ENCODE measurements at places on chromosomes 4 and X.

DNA sequence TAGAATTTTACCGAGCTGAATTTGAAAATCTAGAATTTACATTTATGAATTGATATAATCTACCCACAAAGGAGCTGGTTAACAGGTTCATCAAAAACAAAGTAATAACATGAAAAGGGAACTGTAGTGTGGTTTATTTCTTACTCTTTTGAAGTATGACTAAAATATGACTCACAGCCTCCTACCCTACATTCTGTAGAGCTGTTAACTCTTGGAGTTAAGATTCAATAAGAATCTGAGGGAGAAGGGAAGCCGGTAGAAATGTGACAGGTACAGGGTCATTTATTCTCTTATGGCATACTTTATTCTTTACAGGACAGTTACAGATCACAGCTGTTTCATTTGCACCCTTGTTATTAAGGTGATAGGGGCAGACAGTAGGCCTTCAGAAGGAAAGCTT lies 132.2 kb upstream of the FAM47B start:
- DNase-seq, result no peak

- DNase-seq, result no peak
Observed at GRCh38 chr4:153383131-153383530, 38.6 kb downstream of the MND1 start.

- no peak for DNase-seq
Observed at GRCh38 chr4:13907255-13907751, 279.8 kb upstream of the BOD1L1 start.

DNA sequence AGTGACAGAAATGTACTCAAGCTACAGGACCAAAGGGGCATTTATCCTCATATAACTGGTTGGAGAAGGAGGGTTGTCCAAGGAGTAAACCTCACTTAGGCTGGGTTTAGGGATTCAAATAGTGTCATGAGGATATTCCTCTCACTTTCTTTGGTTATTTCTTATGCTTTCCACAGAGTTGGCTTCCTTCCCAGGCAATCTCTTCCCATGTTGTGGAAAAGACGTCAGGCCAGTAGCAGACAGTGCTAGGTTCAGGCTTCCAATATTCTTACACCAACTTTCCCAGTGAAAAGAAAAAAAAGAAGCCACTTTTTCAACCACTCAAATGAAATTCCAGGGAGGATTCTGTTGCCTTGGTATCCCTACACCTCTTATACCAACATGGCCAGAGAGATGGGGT lies 653.0 kb downstream of the C4orf33 start:
- no peak for DNase-seq

DNA sequence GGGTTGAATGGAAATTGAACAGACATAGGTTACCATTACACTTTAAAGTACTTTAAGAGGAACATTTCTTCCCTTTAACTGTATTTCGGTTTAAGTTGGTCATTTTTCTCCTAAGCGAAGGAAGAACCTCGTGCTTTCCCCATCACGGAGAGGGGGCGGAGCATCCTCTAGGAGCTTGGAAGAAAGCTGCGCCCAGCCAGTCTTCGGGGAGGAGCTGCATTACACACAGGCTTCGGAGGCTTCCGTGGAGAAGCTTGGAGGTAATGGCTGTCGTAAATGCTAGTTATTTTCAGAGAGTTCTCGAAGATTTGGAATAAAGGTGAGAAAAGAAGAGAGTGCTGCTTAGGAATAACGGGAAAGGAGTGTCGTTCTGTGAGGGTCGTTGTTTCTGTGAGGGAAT lies at the start of gene PWWP3B:
Gene PWWP3B, plus strand, starts transcription at position 199 of the 400 bp plus-strand sequence. CDS start 37,128 bp downstream, outside the sequence.
- no peak for DNase-seq

GRCh38 chrX:39777623-39778025 lies 320.1 kb downstream of the BCOR start:
- no peak for DNase-seq

- peak; percentile 16 for DNase-seq
Observed at GRCh38 chr4:108830509-108831244, 67.8 kb upstream of the ETNPPL start.

DNA sequence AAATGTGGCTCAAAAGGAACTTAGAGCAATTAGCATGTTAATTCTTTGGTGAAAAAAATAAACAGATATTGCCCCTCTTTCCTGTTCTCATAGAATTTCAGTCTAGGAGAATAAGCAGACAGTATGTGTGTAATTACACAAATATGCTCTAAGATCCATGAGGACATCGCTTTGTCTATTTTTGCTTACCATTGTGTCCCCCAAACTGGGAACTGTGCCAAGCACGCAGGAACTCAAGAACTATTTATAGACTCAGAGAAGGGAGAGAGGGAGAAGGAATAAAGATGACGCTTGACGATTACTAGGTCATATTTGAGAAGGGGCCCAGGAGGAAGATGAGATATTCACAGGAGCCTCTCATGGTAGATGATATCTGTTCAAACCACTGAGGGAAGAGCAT lies 692.6 kb downstream of the RAB28 start:
- DNase-seq, result no peak

GRCh38 chrX:83511208-83511607 lies 3.1 kb downstream of the POU3F4 start:
- DNase-seq, result no peak

DNA sequence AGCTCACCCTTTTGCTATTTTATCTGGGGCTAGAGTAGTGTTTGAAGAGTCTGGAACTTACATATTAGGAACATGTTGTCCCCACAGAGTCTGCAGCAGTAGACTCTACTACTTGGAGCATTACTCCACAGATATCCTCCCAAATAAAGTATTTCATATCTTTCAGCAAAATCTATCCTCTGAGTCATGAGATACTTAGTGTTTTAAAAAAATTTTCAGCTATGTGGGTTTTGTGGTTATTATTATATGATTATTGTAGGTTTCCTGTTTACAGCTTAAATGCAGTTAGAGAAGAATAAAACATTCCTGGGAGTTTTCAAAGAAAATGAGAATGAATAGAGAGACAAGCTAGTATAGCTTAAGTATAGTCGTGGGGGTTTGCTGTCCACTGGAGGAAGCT lies 30.9 kb downstream of the PAGE2 start:
- DNase-seq, result peak; percentile 28

- DNase-seq, result no peak
Observed at GRCh38 chr4:150078579-150079080, 385 bp downstream of the DCLK2 start.

GRCh38 chr4:173913496-173913895 lies 370.0 kb downstream of the FBXO8 start:
- no peak for DNase-seq

GRCh38 chr4:146674829-146675570 lies 36.3 kb downstream of the POU4F2 start:
- DNase-seq, result no peak

- DNase-seq, result no peak
Observed at GRCh38 chrX:115895678-115896329, 274.7 kb upstream of the AGTR2 start.

DNA sequence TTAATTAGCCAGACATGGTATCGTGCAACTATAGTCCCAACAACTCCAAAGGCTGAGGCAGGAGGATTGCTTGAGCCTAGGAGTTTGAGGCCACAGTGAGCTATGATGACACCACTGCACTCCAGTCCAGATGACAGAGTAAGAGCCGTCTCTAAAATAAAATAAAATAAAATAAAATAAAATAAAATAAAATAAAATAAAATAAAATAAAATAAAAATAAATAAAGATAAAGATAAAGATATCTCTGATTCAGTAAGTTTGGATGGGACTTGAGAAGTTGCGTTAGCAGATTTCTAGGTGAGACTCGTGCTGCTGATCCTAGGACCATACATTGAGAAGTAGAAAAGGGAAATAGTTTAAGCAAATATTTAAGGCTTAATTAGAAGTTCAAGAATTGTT lies 254.8 kb upstream of the FAM241A start:
- DNase-seq, result no peak

DNA sequence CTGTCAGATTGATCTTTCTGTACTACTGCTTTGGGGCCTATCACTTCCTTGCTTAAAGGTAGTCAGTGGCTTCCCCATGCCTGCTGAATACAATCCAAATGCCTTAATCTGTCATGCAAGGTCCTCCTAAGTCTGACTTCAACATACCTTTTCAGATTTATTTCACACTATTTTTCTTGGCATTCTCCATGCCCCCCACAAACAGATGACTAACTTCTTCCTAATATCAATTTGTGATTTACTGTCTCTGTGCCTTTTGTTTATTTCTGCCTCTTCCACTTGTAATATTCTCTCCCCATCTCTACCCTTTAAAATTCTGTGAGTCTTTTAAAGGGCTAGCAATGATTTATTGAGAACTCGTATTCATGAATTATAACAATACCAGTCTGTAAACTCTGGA lies 41.8 kb downstream of the OCRL start:
- DNase-seq, result no peak

DNA sequence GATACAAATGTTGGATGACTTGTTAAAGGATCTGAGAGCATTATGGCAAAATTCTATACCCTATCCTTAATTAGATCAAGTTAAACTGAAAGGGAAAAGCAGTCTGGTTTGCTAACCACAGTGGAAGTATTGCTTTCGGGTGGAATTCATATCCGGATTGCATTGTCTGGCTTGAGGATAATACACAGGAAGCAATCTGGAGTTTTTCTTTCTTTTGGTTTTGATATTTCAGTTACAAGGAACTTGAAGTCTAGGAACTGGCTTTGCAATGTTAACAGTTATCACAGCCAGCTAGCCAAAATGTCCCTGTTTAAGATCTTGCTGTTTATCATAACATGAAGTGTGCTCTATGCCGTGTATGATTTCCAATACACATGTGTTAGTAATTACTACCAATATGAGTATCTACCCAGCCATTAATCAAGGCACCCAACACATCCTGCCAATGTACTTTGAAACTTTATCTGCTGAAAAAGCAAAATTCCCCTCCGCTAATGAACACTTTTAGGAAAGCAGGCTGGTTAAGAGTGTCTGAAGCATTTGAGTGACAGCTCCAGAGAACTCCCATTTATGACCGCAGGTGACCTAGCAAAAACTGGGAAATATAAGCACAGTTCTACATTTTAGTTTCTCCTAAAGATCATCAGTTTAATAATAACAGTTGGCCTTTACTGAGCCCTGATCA lies 146.4 kb downstream of the PALLD start:
- no peak for DNase-seq

DNA sequence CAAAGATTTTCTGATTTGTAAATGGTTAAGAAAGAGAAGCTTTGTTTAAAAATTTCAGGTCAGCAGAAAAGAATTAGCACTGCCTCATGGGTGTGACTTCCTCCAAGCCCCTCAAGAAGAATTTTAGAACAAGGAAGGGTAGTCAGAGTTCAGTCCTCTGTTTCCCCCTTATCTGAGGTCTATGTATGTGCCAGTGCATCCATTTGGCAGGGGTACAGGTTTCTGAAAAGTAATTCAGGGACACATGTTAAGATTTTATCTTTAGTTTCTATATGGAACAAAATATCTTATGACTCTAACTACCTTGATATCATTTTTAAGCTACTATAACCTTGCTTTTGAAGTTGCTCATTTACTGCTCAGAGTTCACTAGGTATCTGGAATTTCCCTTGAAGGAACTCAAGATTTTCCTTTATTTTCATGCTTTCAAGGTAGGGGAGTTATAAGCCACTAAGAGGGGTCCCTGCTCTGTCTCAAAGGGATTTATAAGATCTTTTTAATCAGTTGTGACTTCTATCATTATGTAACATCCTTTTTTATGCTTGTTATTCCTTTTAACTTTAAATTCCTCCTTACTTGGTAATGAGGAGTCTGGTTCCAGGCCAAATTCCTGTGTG lies 24.4 kb upstream of the PLK4 start:
- peak; percentile 54 for DNase-seq

GRCh38 chrX:23953908-23954269 lies 46.1 kb downstream of the CXorf58 start:
- DNase-seq, result peak; percentile 38

GRCh38 chr4:165208741-165209388 lies 1.5 kb downstream of the KLHL2 start:
- no peak for DNase-seq

GRCh38 chr4:113941836-113942235 lies 37.6 kb downstream of the ARSJ start:
- no peak for DNase-seq

DNA sequence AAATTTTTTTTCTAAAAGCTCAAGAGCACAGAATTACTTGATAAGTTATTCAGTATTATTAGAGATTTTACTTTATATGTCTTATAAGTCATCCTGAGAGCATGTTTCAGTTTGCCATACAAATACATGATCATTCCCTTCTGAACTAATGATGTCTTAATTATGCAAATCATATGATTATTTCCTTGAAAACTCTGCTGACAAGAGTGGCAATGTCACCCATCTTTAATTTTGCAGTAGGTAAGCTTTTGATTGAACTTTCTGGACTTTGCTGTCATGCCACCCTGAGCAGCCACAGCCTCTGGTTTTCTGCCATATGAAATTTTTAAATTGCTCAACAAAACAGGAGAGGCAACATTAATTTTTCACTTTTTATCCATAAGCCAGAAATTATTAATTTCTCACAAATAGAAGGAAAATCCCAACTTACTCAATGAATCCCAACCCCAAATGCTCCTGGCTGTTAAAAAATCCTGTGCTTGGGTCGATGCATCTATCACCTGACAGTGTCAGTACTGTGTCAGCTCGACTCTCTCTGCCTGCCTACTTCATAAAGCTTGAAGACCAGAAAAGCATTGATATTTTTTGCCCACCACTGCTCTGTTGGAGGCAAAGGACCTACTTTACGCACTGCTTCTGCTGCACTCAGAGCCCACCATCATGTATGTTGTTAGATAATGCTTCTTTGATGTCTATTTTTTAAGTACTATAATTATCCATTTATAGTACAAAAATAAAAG lies 11.6 kb upstream of the HADH start:
- DNase-seq, result no peak

DNA sequence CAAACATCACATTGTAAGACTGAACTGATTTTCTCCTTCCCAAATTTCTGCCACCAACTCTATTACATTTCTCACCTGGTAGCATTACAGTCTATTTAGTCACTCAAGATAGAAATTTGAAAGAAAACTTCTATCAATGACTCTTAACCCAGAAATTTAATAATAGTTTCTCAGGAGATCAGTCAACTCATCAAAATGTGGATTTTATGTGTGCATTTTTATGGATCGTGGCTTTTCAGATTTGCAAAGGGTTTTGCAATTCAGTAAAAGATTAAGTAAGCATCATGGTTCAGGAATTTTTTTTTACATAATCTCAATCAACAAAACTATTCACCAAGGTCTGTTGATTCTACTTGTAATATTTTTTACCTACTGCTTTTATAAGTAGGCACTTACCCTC lies 111.1 kb downstream of the CFAP299 start:
- no peak for DNase-seq

DNA sequence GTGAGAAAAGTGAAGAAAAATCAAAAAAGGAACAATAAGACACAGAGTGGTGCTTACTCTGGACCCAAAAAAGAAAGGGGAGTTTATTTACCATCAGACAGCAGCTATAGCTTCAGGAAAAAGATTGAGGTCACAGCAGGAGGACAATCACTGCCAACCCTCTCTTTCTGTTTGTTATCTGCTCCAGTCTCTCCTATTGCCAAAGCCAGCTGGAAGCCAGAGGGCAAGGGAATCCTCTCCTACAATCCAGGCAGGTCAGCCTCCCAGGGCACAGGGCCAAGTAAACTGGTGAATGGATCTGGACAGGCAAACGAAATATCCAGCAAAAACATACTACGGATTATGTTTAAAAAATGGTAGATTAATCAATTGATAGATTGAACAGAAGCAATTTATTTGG lies 306.9 kb upstream of the SLIT2 start:
- DNase-seq, result no peak

GRCh38 chrX:31038575-31039326 lies 33.1 kb downstream of the FTHL17 start:
- DNase-seq, result peak; percentile 25

- DNase-seq, result peak; percentile 49
Observed at GRCh38 chr4:153409924-153410501, 56.1 kb upstream of the TMEM131L start.
